ENCODE measurements at places on chromosomes 7 and 10.

- DNase-seq = no peak
Measured at GRCh38 chr7:15821484-15822427, 135.3 kb upstream of the MEOX2 start.

GRCh38 chr7:102140952-102141370 is 145.7 kb upstream of the SH2B2 start:
- no peak for DNase-seq

GRCh38 chr10:116796910-116797513 is 52.3 kb upstream of the ENO4 start:
- peak; percentile 85 for DNase-seq

DNA sequence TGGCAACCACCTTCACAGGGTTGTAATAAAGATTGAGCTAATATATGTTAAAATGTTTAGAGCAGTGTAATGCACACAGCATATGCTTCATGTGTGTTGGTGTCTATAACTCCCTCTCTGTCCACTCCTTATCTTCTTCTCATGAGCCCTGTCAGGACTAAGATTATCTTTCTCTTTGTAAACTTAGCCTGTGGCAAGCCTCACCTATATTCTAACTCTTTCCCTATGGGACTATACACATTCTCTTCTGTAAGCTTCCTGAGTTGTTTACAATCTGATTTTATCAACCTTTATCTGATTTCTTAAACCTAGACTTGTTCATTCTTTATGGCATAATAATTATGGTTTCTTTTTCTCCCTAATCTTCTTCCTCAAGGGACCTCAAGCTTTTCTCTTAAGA is 2.4 kb upstream of the PIP start:
- no peak for DNase-seq

- peak; percentile 59 for DNase-seq
Measured at GRCh38 chr7:74262639-74263398, 8.6 kb upstream of the RFC2 start.

GRCh38 chr7:69656077-69656476 is 57.8 kb downstream of the AUTS2 start:
- DNase-seq = no peak

DNA sequence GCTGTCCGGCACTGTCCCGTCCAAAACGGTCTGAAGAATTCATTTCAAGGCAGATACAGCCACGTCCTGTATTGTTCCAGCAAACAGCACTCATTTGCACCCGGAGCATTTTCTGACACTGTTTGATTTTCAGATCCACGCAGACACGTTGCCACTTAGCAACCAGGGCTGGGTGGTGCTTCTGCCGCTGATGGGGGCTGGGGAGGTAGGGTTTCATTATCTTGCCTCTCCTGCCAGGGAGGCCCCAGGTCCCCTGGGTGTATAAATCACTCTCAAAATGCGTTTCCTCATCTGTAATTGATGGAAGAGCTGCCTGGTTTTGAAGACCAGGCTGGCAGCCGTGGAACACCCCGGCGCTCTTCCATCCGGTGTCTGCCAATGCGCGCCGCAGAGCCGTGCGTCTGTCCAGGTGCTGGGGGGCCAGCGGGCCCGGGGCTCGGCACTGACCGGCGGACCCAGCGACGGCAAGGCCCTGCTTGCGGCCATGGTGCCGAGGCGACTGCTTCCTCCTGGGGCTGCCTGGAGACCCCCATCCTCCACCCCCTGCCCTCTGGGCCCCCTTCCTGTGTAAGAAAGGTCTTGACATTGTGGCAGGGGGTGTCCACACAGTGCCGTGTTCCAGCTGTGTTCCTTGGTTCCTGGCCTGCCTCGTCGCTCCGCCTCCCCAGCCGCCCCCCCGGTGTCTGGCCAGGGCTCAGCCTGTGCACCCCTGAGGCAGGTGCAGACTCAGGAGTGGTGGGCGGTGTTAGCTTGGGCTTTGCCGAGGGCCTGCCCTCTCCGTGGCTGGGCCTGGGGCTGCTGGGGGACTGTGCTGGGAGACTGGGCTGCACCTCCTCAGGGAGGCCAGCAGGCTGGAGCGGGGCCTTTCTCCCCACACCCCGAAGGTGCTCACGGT is 16.6 kb downstream of the ADGRA1 start:
- DNase-seq = no peak

- DNase-seq = peak; percentile 48
Measured at GRCh38 chr7:50791938-50792341, 9.2 kb upstream of the GRB10 start.

GRCh38 chr10:35214607-35215020 is 88.0 kb downstream of the CREM start:
- DNase-seq = no peak

DNA sequence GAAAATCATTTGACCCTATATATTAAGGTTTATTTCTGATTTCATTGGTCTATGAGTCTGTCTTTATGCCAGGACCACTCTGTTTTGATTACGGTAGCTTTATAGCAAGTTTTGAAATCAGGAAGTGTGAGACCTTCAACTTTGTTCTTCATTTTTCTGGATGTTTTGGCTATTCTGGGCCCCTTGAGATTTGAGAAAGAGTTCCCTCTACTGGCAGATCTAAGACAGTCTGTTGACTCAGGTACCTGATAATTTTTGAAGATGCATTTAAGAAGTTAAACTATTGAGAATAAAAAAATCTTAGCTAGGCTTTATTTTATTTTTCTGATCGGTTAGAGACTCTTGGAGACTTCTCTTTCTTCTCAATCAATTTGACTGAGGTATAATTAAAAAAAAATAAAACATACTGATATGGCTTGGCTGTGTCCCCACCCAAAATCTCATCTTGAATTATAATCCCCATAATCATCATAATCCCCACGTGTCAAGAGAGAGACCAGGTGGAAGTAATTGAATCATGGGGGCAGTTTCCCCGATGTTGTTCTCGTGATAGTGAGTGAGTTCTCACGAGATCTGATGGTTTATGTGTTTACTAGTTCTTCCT is 209.2 kb downstream of the SNX10 start:
- peak; percentile 76 for DNase-seq

DNA sequence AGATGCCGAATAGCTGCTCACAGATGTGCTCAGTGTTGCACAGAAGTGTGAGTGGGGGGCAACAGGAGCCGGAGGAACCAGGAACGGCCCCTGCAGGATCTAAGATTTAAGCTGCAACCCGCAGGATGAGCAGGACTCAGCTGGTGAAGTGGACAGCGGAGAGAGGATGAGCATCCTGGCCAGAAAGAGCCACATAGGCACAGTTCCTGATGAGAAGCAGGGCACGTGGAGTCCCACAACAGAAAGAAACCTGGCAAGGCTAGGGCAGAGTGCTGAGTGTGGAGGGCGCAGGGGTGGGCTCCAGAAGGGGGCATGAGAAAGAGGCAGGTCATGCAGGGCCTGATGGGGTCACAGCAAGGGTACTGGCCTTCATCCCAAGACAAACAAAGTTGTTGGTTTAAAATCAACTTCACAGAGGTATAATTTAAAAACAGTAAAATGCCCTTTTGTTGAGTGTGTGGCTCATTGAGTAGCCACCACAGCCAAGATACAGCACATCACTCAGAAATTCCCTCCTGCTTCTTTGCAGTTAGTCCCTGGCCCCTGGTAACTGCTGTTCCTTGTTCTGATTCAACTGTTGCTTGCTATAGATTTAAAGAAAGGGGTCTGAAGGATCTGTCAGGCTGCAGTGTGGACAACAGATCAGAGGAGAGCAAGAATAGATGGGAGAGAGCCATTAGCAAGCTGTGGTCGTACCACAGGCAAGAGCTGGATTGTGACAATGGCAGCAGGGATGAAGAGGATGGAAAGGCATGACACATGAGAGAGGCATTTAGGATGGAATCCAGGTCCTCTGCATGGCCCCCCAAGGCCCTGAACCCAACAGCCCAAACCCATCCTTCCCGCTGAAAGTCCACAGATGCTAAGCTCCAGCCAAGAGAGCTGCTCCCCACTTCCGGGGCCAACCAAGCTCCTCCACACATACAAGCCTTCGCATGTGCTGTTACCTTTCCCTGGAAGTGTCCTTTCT is 53.1 kb upstream of the OSBPL3 start:
- peak; percentile 69 for DNase-seq

GRCh38 chr7:148014541-148014940 is 576.0 kb upstream of the C7orf33 start:
- peak; percentile 61 for DNase-seq

DNA sequence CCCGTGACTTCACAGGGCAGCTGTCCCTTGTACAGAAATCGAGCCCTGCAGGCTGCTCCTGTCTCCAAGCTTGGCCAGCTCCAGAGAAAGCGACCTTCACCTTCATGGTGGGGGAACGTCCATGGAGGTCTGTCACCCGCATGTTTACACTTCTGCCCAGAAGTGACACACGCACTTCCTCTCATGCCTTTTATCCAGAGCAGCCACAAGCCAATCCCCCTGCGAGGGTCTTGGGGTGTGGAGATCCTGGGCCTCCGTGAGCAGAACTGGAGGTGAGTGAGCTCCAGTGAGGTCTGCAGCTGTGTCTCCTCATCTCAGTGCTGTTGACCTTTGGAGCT is 139.0 kb upstream of the TNS3 start:
- no peak for DNase-seq

DNA sequence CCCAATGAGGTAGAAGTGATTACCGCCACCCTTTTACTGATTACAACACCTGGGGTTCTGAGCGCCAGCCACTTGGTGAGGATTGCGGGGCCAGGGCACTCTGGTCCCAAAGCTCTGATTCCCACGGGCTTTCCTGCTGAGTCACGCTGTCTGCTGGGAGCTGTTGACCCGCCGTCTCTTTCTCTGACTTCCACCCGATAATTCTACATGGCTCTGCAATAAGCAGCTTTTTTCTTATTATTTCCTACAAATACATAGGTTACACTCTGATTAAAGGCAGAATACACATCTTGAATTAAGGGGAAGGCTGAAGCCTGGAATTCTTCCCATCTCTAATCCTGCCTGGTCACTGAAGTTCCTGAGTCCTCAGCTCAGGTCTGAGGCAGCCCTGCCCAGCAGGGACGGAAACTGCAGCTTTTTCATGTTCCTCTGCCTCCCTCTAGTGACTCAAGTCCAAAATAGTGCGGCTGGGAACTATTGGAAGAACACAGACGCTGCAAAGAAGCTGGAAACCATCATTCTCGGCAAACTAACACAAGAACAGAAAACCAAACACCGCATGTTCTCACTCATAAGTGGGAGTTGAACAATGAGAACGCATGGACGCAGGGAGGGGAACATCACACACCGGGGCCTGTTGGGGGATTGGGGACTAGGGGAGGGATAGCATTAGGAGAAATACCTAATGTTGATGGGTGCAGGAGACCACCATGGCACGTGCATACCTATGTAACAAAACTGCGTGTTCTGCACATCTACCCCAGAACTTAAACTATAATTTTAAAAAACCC is 178.3 kb downstream of the PRKCQ start:
- DNase-seq = peak; percentile 96

DNA sequence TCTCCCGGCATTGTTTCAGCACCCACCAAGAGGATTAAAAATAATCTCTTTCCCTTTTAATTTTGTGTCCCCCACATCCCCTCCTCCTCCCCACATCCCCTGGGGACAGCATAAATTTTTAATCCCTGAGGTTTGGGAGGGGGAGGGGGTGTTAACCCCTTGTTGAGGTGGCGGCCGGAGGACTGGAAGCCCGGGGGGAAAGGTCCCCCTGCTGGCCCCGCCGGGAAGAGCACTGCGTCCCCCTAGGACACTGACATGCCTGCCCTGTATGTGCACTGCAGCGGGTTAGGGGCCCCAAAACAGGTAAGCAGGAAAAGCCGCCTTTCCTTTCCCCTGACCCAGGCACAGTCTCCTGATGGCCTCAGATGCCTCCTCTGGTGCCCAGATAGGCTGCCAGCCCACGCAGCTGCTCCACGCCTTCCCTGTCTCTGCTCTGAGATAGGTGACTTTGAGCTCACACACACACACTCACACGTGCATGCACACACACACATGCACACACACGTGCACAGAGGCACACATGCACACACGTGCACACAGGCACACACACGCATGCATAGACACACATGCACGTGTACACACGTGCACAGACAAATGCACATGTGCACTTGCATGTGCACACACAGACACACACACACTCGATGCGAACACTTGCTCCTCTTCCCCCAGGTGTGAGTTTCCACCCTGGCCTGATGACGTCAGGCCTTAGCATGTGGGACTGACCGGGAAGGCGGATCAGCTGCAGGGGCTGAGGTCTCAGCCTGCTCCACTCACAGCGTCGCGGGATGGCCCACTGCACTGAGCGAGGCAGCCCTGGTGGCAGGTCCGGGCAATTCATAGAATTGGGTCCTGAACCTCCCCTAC is 12.3 kb downstream of the CNPY1 start:
- DNase-seq = no peak

- no peak for DNase-seq
Measured at GRCh38 chr10:15208221-15208620, 39.7 kb upstream of the NMT2 start.

DNA sequence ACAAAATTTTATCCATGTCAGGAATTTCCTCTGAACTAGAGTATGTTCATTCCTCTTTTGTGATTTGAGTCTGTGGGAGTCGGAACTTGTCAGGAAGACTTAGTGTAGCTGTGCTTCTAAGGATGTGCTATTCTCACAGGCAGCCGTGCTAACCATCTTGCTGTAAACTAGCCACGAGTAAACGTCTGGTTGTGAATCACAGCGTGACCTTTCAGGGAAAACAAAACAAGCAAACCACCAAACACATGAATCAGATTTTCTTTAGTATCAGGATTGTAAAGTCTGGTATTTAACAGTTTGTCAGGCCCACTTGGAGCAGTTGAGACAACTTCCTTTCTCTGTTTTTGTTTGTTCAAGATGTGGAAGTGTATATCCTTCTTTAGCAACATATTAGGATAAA is 32.0 kb downstream of the AUTS2 start:
- peak; percentile 25 for DNase-seq

DNA sequence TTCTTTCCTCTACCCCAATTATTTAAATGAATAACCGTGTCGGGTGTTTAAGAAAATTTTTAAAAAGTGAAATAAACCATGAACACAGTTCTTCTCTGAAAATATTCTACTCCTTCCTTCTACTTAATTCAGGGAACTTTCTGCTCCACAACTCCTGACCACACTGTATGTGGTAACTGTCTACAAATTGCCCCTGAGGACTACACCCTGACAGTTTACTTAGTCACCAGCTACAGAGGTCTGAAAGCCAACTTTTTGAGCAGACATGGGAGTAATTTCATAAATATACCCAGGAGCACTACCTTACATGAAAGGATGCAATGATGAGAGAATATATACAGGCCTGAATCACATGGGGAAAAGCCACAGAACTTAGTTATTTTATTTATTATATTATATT is 523.2 kb upstream of the SORCS1 start:
- no peak for DNase-seq

Measured in DMS53 (cell line).